ENCODE measurements at places on chromosomes 1 and 21. TPM values are rescaled to one million over a fixed set of nuclear protein-coding genes. Genes with fewer than 3 reads are reported as not detected.

DNA sequence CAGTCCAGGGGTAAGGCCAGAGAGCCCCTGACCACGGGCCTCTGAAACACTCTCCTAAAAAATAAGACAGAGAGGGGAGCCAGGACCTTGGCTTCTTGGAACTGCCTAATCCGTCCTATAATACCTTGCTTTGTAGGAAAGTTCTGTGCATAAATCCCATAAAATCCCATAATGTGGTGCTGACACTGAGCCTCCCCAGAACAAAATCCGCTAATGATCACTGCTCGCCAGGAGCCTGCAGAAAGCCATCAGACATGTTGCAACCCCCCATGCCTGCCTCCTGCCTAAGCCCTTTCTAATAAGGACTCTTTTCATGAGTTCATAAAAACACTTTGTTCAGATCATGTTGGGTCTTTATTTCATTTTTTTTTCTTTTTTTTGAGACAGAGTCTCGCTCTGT is 9.3 kb upstream of the DHRS3 start:
- DNase-seq: no peak

GRCh38 chr1:240084337-240084736 is 7.3 kb upstream of the FMN2 start:
- DNase-seq: no peak

- DNase-seq: no peak
Measured at GRCh38 chr21:26168371-26168770, 2.2 kb downstream of the APP start.

GRCh38 chr1:21381354-21381753 is 58.6 kb upstream of the NBPF3 start:
- DNase-seq: no peak

DNA sequence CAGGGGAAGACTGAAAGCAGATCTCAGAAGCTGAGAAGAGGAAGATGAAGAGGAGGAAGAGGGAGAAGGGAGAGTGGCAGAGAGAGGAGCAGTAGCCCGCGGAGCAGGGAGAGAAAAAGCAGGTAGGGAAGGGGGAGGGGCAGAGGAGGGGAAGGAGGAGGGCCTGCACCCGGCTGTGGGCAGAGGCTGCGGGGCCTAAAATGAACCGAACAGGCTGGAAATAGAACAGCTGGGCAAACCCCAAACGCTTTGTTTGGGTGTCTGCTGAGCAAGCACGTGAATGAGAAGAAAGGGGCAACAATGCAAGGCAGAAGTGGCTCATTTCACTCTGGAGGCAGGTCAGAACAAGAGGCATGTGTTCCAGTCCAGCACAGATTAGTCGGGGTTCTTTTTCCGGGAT is 33.5 kb downstream of the KCNC4 start:
- no peak for DNase-seq

GRCh38 chr1:180611016-180611930 is 20.5 kb upstream of the XPR1 start:
- DNase-seq: no peak

DNA sequence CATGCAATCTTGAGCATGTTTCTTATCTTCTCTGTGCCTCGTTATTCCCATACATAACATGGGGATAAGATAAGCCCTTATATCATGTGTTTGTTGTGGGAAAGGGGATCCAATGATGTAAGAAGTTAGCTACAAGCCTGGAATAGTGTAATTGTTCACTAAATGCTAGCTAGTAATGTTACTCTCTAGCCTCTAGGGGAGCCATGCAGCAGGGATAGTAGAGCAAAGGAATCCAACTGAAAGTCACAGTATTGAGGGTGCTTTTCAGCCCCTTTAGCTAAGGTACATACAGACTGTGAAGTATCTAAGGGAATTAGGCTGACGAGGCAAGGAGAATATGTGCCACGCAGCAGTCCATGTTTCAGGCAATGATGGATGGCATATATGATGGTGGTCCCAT is 46.9 kb downstream of the IL23R start:
- no peak for DNase-seq

DNA sequence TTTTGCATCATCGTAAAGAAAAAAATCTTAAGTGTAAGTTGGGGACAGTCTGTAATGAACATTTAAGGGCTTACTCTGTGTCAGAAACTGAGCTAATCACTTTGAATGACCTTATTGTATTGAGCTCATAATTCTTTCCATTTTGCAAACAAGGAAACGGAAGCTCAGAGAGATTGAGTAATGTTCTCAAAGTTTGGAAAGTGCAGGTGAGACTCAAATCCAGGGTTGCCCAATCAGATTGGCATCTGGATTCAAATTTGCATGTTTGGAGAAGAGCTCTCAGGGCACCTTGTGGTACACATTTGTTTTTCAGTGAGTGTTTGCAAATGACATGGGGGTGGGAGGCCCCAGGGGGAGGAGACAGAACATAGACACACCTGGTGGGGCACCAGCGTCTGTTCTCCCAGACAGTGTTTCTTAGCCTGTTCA is 8.0 kb downstream of the ALPL start:
- DNase-seq: no peak

DNA sequence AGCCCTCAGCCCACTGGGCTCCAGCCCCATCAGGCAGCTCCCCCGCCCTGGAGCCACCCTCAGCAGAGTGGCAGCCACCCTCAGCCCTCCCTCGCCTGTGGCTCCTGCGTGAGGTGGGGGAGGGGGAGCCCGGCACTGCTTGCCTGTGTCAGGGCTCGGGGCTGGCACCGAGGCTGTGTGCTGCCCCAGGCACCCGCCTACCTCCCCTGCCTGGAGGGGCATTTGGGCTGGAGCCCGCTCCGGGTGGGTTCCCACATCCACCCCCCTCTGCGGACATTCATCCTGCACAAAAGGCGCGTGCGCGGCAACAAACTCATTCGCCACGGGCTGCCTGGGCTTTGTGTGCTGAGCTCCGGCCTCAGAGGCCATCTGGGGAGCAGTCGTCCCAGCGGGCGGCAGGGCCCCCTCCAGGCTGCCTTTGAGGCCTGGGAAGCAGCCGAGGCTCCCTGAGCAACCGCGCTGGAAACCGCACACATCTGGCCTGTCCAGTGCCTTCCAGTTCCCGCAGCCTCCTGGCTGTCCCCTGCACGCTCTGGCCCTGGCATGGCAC is 12.6 kb upstream of the TNFRSF14 start:
- DNase-seq: no peak

DNA sequence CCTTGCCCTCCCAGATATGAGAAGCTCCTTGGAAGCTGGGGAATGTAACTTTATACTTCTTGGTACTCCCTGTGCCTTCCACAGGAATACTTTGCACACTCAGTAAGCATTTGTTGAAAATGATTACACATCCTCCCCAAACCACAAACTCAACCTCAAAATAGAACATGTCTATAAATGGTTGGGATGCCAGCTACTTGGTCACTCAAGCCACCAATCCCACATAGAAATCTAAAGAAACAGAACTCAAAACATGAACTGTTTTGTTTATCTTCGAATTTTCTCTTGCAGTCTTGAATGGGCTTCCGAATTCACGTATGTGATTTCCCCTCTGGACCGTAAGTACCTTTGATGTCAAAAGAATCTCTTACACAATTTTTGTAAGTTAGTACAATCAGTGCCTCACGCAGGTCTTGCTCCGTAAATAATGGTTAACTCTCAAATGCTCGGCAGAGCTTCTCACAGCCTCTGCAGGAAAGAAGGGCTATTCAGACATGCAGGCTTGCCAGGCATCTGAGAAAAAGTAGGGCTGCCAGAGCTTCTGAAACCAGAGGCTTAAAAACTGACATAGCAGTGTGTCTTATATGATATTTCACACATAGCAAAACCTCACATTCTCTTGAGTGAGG is 26.9 kb downstream of the SORT1 start:
- DNase-seq: no peak

GRCh38 chr1:61090546-61091202 is 8.3 kb downstream of the NFIA start:
- DNase-seq: no peak

DNA sequence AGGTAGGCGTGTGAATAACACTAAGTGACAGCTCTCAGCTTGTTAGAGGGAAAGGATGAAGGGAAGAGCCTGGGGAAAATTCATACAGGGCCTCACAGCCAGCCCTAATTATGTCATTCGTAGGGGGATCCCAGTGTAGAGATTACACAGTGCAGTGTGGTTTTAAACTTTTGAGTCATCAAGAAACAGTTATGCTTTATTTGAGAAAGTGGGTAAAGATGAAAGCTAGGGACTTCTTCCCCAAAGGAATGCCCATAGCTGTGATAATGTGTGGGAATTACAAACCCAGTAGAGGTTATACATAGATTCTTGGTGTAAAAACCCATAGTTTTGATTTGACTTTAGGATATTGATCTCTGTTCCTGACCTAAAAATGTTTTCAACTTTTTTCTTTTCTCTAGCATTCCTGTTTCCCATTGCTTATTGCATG is 1.9 kb downstream of the TTF2 start:
- DNase-seq: no peak

DNA sequence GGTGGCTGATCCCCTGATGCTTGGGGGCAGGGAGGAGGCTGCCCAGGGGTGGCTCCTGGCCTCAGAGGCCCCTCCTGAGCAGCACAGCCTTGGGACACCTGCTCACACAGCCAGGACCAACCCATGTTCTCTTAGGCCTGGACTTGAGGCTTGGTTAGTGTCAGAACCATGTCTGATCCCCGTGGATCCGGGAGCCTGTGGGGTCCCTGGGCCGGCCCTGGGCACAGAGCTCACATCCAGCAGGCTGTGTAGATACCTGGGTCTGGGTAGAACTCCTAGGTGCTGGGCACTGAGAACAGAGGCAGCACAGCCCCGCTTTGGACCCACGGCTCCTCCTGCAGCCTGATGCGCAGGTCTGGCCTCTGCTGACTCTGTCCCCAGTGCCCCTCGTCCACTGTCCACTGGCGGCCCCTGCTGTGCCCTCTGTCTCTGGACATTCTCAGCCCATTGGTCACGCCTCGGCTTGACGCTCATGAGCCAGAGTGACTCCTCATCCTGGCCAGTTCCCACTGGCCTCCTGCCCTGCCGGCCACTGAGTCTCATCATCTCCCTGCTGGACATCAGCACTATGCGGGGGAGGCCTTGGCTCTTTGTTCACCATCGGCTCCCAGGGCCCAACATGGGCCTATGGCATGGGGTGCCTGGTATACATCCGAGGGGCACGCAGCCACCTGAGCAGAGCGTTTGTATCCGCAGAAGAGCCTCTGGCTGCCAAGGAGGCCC is 70.2 kb downstream of the TRIM11 start:
- DNase-seq: peak; percentile 8

DNA sequence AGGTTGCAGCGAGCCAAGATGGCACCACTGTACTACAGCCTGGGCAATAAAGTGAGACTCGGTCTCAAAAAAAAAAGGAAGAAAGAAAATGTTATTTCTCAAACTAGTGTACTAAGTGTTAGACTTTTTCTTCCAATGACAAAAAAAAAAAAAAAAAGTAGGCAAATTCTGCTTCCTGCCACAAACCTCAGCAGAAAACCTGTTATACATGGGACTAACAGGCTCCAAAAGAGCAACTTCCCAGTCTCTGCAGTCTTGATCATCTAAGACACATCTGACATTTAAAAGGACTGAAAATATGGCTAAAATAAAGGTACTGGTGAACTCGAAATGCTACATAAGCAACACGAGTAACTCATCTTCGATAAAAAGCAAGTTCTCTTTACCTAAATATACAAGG is 59.6 kb downstream of the HSF2BP start:
- no peak for DNase-seq

GRCh38 chr1:53678046-53678445 is 60.9 kb downstream of the GLIS1 start:
- DNase-seq: no peak

DCLRE1B gene
- total RNA-seq: 2.1 TPM

SLFNL1 gene
- total RNA-seq: 0.16 TPM

PPP1R12B gene
- total RNA-seq: 706 TPM

MEGF6 gene
- total RNA-seq: 9.5 TPM

Data from left ventricle myocardium inferior (tissue), 1 donor.